ENCODE measurements at places on chromosomes 6 and 20. TPM values are rescaled to one million over a fixed set of nuclear protein-coding genes. Genes with fewer than 3 reads are reported as not detected.

DNA sequence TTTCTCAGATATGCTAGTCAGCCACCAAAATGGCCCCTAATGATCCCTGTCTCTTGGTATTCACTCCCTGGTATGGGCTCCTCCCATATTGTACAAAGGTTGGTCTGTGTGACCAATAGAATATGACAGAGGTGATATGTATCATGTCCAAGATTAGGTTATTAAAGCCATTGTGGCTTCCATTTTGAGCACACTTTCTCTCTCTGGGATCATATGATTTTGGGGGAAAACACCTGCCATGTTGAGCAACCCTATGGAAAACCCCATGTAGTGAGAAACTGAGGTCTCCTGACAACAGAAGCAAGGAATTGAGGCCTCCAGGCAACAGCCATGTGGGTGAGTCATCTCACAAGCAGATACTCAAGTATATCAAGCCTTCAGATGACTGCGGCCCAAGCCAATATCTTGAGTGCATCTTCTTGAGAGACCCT, 7.1 kb upstream of the ZNF318 start:
- DNase-seq, result no peak

DNA sequence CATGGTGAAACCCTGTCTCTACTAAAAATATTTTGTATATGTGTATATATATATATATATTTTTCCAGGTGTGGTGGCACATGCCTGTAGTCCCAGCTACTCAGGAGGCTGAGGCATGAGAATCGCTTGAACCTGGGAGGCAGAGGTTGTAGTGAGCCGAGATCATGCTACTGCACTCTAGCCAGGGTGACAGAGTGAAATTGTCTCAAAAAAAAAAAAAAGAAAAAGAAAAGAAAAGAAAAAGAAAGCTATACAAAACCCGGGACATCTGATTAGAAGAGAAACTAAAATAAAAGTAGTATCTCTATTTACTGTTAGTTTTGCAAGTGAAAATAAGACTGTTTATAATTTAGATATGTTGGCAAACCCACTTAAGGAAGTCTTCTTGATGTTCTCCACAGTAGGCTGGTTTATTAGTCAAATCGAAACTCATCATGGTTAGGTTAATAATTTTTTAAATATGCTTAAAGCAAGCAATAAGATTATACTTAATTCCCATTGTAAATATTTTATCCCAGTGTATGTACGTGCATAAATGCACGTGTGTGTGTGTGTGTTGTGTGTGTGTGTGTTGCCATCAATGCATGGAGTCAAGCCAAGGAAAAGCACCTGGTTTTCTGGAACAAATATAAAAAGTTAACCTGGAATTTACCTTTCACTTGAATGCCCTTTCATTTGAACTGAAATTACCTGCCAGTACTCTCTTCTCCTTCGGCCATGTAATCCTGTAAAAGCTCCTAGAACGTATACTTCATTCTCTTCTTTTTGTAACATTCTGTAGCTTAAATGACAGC, 7.1 kb downstream of the VNN2 start:
- DNase-seq, result no peak

Gene HUS1B
- total RNA-seq, result 1.3 TPM

DNA sequence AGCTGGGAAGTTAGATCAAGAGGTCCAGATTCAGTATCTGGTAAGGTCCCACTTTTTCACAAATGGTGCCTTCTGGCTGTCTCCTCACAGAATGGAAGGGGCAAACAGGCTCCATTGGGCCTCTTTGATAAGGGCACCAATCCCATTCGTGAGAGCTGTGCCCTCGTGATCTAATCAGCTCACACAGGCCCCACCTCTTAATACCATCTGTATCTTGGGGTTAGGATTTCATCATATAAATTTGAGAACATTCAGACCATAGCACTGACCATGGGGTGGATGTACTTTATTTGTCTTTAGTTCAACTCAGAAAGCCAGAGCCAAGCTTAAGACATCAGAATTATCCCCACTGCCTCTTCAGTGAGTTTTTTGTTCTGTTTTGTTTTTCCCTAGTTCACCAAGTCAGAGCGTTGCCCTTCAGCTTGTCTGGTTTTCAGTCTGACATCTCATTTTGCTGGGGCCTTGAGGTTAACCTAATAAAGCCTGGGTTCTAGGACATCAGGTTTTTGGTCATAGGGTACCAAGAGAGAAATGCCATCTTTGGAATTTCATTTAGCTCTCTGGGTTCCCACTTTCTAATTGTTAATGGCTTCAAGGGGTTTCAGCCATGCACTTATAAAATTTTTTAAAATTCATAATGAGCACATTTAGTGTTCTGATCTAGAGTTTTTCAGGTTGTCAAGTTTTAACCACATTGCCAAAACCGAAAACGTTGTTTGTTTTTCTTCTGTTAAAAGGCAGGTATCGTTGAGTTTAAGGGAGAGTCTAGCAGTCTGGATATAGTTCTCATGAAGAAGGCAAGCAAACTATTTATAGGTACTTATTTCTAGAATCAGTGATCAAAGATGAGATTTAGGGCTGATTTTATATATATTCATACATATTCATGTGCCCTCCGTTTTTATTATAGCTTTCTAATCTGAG, 19.0 kb downstream of the SENP6 start:
- no peak for DNase-seq

- DNase-seq, result no peak
Observed at GRCh38 chr20:60935971-60936370, 316.1 kb upstream of the CDH4 start.

Gene PCK1
- not detected for total RNA-seq

DNA sequence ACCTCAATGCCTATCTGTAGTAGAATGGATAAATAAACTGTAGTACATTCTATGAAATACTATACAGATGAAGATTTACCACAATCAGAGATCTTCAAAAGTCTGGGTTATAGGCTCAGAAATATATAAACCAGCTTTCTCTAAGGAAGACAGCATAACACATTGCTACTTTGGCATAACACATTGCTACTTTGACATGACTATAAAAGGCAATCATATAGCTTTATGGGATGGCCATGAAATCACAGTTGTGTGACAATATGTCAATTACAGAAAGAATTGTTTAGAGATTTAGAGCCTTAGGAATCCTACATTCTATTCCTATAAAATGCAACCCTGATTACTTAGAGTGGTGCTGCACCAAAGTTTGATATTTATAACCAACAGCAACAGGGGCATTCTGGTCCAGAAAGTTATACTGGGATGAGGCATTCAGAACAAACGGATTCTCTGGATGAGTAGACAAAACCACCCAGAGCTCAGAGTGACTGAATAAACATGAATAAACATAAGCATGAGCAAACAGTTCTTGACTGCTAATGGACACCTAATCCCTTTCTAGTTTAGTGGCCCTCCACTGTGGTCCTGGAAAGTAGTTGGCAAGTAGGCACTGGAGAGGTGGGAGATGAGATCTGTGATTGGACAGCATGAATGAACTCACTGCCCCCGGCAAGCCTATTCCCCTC, 12.0 kb downstream of the TTI1 start:
- no peak for DNase-seq

Gene HMGCLL1
- total RNA-seq, result not detected

GRCh38 chr6:154514481-154514880, 4.0 kb upstream of the CNKSR3 start:
- DNase-seq, result no peak

DNA sequence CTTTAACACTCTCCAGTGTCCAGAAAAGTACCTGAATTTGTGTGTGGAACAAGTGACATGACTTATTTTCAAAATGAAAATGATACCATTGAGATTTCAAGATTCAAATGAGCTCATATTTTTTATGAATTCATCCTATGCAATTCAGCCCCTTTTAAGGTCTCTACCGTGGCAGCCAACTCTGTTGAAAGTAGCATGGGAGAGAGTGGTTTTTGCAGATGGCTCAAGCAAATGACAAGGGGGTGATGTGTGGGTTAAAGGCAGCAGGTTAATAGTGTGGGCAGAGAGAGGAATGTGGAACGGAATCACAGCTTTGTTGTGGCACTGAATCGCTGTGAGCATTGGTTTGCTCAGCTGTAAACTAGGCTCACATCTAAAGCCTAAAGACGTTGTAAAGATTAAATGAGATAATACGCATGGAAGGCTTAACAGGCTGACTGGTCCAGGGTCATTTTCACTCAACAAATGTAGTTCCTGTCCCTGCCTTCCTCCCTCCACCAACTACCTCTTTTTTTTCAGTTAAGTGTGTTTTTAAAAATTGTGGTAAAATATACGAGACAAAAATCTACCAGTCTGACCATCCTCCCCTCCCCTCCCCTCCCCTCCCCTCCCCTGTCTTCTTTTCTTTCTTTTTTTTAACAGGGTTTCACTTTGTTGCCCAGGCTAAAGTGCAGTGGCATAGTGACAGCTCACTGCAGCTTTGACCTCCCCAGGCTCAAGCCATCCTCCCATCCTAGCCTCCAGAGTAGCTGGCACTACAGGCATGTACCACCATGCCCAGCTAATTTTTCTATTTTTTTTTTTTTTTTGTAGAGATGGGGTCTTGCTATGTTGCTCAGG, 114.7 kb upstream of the ZNF217 start:
- no peak for DNase-seq

DNA sequence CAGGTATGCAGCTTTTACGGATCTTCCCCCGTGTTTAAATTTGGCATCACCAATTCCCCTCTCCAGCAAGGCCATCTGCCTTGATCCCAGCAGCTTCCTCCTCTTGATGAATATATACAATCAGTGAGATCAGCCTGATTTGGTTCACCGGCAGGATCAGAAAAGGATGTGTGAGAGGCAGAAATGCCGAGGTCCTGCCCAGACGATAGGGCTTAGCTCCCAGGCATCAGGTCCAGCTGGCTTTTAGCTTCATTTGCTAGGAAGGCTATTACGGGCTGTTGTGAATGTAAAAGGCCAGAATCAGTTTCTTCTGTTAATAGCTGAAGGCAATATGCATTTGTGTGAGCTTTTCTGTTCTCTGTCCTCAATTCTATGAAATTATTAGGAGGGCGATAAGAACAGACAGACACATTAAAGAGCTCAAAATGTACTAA, 372.8 kb downstream of the BTBD9 start:
- DNase-seq, result no peak

- DNase-seq, result no peak
Observed at GRCh38 chr20:50198180-50198666, 7.6 kb downstream of the CEBPB start.

- DNase-seq, result no peak
Observed at GRCh38 chr6:89787660-89788328, 31.8 kb downstream of the MDN1 start.

DNA sequence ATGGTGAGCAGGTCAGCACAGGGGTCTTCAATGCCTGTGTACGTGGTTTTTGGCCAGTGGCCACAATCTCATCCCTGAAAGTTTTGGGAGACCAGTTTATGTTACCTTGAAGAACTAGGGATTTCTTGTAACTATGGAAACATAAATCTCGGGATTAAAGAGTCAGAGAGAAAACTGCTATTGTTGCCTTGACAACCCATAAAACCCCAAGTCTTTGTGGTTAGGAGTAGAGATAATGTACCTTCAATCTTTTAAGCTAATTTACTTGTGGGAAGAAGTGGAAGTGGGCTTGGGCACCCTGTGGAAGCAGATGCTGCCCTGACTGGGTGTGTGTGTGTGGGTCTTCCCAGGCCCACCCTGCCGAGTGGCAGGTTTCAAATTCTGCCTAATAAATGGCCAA, 46.1 kb upstream of the ZNF831 start:
- no peak for DNase-seq

GRCh38 chr6:122145246-122145645, 254.2 kb upstream of the HSF2 start:
- no peak for DNase-seq

DNA sequence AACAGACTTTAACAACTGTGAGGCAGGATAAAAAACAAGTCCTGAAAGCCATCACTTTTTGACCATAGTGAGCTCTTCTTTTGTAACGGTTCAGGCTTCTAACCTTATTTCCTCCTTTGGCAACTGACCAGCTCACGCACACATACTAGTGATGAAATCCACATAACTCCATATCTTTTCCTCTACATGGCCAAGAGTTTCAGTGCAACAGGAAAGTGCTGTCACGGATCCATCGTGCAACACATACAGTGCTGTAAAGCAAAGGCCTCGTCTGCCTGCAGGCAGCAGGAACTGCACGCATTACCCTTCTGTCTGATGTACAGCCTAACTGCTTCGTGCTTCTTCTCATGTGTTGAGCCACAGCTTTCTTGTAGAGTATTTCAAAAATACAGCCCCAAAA, 108.5 kb downstream of the EPM2A start:
- no peak for DNase-seq
